Activated naive CD4-positive, alpha-beta T cell (primary cell): ENCODE measurements at places on chromosomes 12 and 14.

DNA sequence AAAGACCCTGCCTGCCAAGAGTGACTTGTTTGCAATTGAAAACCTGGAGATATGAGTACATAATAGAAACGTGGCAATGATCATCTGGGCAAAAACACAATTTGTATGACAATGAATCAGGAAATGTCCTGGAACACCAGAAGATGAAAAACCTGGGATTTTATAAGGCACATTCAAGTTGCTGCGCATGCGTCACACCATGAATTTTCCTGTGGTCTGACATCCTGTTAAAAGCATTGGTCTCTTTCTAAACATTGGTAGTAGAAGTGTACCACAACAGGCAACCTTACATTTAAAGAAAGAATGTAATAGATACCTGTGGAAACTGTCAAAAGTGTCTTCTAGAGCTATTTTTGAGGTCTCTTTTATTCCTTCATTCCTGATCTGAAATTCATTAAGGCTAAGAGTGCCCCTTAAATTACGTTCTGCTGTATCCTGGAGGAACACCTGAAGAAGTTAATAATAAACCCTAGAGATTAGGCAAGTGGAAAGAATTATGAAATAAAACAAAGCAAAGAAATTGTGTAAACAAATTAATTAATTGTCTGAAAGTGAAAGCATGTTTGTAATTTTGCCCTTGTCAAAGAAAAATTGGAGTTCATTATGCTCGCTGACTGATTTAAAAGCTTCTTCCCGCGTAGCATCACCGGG lies 676.5 kb downstream of the DIO2 start:
- DNase-seq, result no peak

DNA sequence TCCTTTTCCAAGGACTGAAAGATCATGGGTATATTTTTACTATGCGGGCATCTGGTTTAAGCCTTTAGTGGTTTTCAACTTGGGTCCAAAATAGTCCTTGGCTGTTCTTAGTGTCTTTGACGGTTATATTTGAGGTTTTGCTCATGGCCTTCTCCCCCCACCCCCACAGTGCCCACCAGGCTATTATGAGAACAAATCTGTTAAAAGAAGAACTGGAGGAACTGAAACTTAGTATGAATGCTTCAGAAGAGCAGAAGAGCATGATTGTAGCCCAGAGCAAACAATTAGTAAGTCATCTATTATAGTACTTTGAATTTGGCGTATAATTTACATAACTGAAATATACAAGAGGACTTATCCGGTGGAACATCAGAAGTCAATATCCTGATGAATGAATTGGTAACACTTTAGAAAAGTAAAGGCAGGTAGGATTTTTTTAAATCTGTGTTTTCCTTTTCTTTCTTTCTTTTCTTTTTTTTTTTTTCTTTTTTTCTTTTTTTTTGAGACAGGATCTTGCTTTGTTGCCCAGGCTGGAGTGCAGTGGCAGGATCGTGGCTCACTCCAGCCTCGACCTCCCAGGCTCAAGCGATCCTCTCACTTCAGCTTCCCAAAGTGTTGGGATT lies 71.8 kb upstream of the BCAT1 start:
- DNase-seq, result no peak

DNA sequence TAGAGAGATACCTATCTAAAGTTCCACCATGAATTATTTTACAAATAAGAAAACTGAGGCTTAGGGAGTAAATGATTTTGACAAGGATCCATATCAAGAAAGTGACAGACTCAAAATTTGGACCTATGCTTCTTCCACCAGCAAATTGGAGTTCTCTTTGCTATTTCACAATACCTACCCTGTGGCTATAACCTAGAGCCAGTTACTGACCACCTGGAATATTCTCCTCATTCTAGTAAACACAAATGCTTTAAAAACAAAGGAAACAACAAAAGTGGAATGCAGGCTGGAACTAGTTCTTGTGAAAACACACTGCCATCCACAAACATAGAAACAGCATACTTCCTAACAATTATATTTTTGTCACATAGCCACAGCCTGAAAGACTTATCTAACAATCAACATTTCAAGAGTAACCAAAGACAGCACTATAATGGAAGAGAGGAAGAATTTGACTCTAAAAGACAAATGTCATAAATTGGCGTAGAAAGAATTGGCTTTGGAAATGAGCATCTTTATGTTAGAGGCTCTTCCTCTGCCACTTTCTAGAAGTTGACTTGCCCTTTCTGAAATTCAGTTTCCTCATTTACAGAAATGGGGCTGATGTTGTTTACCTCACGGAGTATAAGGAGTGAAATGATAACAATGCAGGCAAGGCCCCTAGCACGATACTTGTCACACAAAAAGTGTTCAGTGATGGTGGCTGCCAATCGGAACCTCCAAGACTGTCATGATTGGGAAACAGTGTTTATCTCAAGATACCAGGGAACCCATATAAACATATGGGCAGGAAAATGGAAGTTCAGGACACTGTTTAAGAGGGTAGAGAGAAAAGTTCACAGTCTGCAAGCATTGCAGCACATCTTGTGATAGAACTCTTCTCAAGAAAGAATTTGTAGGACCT lies 138.6 kb upstream of the LGR5 start:
- no peak for DNase-seq

- no peak for DNase-seq
These were observed 15.1 kb downstream of the ABHD4 start for GRCh38 chr14:22613106-22613695.

GRCh38 chr12:98968896-98969295 lies 323.8 kb downstream of the APAF1 start:
- no peak for DNase-seq

DNA sequence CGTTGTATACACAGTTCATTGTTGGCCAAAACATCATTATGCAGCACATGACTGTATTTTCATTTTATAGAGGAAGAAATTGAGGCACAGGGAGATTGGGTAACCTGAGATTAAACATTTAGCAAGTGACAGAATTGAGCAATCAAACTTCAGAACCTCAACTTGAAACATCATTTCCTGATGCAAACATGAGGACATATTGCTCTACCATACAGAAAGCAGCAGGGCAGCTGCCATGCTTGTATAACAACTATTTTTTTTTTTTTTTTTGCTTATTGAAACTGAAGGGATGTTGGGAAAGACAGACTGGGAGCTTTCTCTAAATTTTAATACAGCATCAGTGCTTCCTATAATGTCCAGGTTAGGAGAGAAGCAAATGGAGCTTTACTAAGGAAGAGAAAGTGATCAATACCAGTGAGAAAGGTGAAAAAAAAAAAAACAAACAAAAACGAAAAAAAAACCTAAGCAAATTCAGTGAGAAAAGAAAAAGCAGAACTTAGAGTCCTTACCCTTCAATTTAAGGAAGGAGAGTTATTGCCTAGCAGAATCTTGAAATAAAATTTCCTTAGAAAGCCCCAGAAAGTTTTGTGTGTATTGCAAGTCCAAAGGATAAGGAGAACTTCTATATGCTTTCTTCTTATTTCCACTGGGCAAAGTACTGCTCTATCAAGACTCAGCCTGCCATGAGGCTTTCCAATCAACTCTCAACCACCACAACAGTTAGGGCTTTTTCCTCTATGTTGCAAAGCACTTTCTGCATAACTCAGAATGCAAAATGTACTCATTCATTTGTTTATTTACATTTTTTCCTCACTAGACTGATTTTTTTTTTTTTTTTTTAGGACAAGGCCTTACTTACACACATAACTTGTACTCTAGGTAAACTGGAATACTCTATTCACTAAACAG lies 21.6 kb downstream of the BTG1 start:
- DNase-seq, result no peak

DNA sequence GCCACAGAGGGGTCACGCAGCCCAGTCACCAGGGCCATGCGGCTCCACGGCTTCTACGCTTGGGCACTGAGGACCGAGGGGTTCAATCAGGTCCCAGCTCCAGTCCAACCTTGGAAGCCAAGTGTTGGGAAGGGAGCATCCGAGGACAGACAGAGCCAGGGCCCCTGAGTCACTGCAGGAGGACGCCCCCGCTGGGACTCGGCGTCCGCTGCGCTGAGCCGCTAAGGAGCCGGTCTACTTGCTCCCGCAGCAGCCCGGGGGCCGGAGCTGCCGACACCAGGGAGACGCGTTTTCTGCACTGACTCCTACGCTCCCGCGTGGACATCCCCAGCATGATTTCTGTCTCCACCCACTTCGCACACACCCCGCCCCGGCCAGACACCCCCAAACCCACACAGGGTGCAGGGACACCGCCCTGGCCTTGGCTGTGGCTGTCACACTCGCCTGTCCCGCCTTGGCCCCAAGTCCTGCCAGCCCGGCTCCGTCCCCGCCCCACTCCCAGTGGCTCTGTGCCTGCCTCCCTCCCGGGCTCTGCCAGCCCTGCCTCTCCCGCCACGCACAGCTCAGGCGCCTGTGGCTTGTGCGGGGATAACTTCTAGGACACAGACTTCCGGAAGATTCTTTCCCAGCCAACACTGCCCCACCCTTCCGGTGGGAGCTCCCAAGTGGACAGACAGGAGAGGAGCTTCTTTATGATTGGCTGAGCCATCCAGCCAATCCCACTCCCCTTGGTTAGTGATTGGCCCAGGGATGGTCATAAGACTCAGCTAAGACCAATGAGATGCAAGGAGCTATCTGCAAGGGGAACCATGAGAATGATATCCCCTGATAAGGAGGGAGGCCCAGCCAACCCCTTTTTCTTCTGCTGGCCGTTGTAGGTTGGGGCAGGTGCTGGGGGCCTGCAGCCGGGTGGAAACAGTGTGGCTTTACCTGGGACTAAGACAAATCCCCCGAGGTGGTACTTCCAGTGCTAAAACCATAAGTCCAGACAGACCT lies 118.9 kb upstream of the SFSWAP start:
- DNase-seq, result no peak

DNA sequence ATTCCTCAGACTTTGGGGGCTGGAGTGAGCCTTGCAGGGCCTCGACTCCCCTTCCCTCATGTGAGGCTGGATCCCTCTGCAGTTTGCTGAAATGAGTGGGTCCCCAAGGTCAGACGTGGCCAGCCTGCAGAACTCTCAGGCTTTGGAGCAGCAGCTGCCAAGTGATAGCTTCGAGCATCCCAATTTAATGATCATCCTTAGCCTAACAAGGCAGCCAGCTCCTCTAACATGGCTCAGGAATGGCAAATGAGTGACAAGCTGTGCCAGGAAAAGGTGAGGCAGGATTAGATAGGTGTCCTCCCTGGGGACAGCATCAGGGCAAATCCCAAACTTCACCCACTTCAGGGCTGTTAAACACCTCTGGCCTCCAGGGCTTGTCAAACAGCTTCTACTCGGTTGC lies 130.7 kb upstream of the PWP1 start:
- DNase-seq, result no peak

DNA sequence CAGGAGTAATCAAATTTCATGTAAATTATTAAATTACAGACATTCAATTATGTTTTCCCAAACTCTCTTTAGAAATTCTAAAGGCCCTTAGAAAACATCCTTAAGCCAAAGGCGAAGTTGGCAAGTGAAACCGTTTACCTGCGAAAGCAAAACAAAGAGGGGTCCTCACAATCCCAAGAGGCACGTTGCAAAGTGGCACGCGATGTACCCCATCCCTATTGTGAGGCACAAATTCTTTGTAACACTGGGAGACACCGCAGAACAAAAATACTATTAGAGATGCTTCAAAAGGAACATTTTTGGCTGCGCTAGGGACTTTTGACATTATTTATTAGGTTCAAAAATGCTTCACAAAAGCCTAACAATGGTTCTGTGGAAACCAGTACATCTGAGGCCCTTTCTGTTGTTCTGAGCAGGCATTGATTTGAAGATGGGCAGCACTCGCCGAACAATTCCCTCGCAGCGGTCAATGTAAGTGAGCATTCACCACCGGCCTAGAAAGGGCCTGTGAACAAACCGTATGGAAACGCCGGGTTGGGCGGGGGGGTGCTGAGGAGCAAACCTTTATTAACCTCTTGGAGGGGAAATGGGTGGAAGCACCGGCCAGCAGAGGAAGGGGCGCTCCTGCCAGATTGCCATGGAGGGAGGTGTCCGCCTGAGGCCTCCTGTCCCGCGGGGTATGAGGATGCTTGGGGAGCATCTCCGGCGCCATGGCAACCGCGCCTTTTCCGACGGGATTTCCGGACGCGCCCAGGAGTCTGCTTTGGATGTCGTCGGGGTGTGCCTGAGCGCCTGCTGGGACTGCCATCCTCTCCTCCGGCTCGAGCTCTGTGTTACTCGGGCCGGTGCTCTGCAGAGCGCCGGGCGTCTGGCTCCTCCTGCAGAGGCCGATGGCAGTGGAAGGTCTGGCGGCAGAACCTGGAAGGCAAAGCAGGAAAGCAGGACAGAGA lies 193.9 kb downstream of the C12orf42 start:
- no peak for DNase-seq

DNA sequence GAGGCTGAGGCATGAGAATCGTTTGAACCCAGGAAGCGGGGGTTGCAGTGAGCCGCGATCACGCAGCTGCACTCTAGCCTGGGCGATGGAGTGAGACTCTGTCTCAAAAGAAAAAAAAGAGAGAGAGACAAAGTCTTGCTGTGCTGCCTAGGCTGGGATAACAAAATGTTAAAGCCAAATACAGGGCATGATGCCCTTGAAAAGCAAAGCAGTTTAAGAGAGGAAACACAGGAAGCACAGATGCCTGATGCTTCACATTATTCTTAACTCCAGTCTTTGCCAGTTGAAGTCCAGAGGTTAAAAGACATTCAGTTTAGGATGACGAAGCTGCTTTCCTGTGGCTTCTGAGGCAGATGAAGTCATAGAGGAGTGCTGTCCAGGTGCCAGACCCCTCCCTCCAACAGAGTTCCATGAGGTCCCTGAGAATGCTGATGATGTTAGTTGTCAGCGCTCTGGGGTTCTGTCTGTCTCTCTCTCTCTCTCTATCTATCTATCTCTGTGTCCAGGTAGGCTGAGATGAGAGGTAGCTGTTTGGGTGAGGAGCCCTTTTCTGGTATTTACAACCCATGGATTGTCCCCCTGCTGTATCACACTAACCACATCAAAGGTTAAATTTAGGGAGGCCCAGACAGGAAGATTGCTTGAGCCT lies 4.9 kb upstream of the MRPL52 start:
- no peak for DNase-seq

GRCh38 chr14:67940486-67941455 lies 121.2 kb downstream of the RAD51B start:
- no peak for DNase-seq

GRCh38 chr14:72717220-72717619 lies 176.7 kb downstream of the DPF3 start:
- no peak for DNase-seq

GRCh38 chr12:131815131-131815530 lies 13.1 kb upstream of the MMP17 start:
- no peak for DNase-seq

GRCh38 chr14:80545935-80546854 lies 334.9 kb upstream of the DIO2 start:
- no peak for DNase-seq
